ENCODE measurements at places on chromosomes 2 and 18.
A peak's percentile ranks its signal among the peaks of the same experiment; 100 is the strongest.

GRCh38 chr18:58045242-58046092 is 1.4 kb downstream of the NEDD4L start:
- no peak for DNase-seq

DNA sequence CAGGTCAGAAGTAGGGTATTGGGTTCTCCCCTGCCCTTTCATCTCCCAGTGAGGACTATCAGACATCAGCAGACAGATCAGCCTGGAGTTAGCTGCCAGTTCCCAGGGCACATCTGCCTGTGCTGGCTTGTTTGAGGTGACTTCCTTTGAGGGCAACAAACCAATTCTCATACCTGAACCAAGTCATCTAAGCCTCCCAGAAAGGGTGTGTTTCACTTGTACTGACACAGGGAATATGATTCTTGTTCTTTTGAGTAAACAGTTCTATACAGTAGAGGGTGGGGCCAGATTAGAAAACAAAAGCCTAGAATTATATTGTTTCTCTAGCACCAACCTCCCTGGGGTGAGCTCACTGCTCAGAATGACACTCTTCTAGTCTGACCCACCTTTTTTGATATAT is 591.9 kb downstream of the SLC4A3 start:
- no peak for DNase-seq

DNA sequence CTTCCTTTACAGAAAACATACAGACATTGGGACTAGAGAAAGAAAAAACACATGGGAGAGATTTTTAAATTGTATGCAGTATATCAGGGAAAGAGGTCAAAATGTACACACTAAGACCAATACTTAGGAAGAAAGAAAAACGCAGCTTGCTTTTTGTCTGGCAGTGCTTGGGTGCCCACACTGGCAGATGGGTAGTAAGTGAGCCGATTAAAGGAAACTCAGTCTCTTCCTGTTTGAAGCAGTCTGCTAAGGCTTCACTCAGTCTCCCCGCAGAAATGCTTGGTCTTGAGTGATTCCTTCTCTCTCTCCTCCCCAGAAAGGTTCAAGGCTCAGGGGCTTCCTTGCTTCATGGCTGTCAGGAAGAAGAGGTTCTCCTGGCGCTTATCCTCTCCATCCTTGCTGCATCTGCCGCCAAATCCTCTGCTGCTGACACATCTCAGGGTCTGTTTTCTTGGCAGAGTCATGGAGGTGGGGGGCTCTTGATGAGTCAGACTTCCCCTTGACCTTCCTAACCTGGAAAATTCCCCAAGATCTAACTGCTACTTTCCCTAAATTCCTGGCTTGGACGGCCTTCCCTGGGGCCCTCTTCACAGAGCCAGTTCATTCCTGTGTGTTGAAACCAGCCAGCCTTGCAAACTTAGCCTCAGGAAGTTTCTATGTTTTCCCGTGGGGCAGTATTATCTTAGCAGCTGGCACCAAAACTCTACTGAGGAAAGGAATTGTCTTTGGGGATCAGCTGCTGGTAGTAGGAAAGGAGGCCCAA is 10.5 kb upstream of the TMSB10 start:
- DNase-seq, result no peak

- DNase-seq, result no peak
These were observed 85.4 kb upstream of the ZCCHC2 start for GRCh38 chr18:62437235-62438017.

DNA sequence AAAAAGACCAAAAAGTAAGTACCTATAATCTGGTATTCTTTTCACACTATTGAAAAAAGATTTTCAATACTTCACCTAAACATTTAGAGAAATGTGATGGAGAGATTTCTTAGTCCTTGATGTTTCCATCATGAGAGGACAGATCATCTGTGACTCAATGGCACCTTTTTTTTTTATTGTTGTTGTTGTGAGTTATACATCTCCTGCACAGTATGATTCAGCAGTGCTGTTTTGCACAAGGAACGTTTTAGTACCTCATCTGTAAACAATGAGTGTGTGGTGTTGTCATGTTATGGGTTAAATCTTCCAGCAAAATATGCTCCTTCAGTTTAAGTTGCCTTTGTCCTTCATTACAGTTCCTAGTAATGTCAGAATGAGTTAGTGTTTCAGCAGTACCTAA is 2.2 kb downstream of the KIAA1328 start:
- DNase-seq, result no peak

- DNase-seq, result peak; percentile 73
These were observed at the start of gene HDHD2 for GRCh38 chr18:47150029-47150823. Gene HDHD2, minus strand, starts transcription at chr18:47150500. Its CDS starts 14,061 bp downstream, at chr18:47136439.

DNA sequence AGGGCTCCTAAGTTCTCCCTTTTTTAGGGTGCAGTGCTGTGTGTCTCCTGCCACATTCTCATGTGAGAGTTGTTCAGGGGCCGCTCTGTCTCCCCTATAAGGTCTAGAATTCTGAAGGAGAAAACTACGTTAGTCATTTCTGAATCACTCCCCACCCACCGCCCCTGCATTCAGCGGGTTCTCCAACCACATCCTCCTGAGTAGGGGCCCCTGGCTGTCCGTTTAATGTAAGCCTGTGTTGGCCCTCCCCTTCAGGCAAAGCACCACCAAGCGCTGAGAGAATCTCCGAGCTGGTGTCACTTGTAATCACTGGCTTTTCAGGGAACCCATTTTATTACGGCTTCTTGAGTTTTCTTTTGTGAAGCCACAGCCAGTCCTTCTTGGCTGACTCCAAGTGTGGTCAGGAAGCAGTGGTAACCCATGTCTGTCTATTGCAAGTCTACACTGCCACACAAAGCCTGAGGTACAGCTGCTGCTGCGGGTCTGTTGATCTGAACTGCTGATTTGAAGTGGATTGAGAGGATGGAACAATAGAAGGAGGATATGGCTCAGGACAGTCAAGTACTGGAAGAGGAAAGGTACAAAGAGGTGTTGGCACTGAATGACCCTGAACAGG is 16.9 kb downstream of the LCT start:
- peak; percentile 29 for DNase-seq

DNA sequence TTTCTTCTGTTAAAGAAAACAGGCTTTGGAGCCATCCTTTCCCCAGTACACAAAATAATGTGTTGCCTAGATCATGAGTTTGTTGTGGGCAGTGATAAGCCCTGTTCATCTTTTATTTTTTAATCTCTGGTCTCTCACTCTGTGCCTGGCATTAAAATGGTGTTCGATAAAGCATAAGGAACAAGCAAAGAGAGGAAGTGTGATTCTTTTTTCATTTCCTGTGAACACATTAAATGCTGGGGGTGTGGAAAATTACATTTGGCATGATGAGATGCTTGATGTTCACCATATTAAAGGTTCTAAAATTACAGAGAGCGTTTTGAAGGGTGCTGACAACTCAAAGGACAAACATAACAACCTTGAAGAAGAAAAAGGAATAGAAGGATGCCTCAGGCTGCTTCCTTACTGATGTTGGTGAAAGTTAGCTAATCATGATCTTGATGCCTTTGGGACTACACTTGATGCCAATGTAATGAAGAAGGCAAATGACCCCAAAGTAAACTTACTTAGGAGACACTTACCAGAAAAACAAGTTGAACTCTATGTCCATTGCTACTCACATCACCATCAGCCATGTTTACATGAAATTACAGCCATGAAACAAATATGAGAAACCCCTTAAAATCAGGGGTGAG is 33.0 kb downstream of the TMEFF2 start:
- DNase-seq, result no peak

- DNase-seq, result no peak
These were observed 58.7 kb downstream of the ABCG8 start for GRCh38 chr2:43897492-43897891.

GRCh38 chr2:45612731-45613130 is 1.7 kb upstream of the SRBD1 start:
- DNase-seq, result no peak

GRCh38 chr2:197306696-197307040 is 3.9 kb downstream of the ANKRD44 start:
- DNase-seq, result no peak

GRCh38 chr2:206443735-206444527 is 599 bp downstream of the ADAM23 start:
- DNase-seq, result no peak
